ENCODE measurements at places on chromosomes 6 and 20. TPM values are rescaled to one million over a fixed set of nuclear protein-coding genes. Genes with fewer than 3 reads are reported as not detected.

The CNKSR3 gene
- total RNA-seq: 2.3 TPM

The FABP7 gene
- total RNA-seq: 63.6 TPM

The TRDN gene
- total RNA-seq: 879 TPM

The EBF4 gene
- 1.7 TPM for total RNA-seq

The EFCAB8 gene
- total RNA-seq: 0.08 TPM

DNA sequence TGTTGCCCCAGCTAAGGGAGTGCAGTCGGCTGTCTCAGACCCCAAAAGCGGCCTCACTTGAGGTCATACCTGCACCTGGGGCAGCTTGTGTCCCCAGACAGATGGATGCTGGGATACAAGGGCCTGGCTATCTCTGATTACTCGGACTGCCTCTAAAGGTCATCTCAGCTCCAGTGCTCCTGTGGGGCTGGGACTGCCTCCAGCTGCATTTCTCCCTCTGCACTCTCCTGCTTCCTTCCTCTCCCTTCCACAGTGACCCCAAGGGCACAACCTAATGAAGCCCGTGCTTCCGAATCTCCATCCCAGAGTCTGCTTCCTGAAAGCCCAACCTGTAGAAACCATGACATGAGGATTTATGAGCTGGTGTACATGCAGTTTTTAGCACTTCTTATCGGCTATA is 22.8 kb upstream of the OCSTAMP start:
- DNase-seq: no peak

DNA sequence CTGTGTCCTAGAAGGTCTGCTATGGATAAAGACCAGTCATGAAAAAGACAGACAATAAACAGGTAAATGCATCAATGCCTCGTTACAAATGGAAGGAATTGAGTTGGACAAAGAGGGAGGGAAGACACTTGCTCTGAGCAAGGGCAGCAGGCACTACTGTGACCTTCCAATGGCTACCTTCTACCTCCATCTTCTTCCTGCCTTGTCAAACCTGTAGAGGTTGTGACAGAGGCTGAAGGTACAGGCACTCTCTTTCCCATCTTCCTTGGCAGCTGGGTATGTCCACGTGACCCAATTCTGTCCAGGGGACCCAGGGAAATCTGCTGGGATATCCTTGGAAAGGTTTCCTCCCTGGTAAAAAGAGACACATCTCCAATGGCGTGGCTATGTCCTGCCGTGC is 274.8 kb downstream of the TFAP2C start:
- no peak for DNase-seq

DNA sequence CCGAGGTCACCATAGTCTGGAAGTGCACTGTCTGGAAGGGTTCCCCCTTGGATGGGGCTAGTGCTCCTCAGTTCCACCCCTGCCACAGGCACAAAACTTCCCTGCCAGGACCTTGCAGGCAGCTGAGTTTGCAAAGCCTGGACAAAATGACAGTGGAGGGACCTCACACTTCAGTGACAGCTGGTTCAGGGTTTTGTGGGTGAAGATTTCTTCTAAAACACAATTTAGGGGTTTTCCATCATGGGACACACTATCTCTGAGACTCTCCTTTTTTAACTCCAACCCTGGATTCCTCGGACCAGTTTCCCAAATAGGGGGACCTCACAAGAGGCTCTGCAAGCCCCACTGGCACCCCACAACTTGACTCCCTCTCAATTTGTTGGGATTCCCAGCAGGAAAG is 33.6 kb upstream of the PREX1 start:
- no peak for DNase-seq

DNA sequence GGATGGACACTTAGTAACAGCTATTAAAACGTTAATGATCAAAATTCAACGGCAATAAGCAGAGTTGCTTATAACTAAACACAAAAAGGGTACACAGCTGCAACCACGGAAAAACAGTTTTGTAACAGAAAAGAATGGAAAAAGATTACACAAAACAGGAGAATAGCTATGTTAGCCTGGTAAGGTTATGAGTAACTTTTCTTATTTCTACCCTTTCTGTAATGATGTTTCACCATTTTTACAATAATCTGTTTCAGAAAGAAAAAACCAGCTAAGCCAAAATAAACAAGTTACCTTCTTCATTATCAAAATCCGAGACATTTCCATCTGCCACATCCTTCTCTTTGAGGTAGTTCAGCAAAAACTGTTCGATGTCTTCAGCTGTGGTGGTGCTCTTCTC is 27.4 kb downstream of the TTI1 start:
- no peak for DNase-seq

GRCh38 chr20:14049111-14049510 is 53.8 kb downstream of the MACROD2 start:
- DNase-seq: no peak

DNA sequence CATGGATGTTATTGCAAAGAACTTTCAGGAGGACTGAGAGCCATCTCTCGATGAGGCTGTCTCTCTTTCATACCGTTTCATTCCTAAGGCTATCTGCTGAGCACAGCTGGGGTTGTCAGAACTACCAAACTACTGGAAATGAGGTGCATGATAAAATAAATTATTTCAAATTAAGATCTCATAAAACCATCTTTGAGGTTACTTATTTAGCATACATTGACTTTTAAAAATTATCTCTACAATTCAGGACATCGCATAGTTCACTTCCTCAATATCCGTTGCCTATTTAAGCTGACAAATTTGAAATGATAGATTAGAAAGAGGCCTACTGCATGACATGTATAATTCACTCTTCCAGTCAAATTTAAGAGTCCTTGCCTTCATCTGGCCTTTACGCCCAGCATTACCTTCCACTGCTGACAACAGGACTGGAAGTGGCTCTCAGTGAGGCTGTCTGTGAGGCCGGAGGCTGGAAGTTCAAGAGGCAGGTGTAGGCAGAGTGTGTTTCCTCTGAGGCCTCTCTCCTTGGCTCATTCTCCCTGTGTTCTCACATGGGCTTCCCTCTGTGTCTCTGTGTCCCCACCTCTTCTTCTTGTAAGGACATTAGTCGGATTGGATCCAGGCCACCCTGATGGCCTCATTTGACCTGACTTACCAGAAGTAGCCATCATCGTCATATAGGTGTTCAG is 12.8 kb upstream of the DUSP22 start:
- no peak for DNase-seq

- no peak for DNase-seq
These were observed 366.1 kb downstream of the MAFB start for GRCh38 chr20:40322941-40323340.

GRCh38 chr6:120736740-120737139 is 597.5 kb downstream of the TBC1D32 start:
- DNase-seq: no peak

DNA sequence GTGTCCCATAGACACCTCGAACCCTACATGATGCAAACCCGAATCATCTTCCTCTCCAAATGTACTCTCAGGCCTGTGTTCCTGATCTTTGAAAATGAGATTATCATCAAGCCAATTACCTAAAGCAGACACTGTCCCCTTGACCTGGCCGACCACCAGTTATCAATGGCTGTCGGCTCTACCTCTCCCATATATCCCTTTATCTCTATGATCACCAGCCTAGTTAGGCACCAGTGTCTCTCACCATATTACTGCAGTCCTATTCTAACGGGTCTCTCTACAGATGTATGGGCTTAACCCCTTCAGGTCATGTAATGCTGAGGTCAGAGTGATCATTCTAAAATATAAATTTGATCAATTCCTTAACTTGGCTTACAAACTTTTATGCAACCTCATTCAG is 234.9 kb upstream of the MARCKS start:
- DNase-seq: no peak

DNA sequence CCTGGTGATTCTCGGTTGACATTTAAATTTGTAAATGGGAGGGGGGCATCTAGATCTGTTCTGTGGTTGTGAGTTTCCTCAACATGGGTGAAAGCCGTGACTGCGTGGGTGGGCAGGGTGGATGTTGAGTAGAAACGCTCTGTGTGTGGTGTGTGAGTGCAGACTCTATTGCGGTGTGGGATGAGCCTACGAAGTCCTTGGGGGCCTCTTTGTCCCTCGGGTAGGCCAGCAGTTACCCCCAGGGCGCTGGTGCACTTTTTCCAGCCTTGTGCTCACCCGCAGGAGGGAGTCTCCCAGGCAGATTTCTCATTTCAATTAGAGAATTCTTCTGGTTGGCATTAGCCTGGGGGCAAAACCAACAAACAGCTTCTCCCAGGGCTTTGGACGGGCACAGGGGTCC is 10.6 kb downstream of the TOX2 start:
- no peak for DNase-seq

Data from psoas muscle (tissue), 8 donors.